ENCODE measurements at places on chromosomes 5 and 9.

GRCh38 chr5:32090755-32091128 is 83.4 kb downstream of the GOLPH3 start:
- peaks cover 6% of the 10 kb centered on the region for H3K4me1 ChIP-seq
- DNase-seq, result no peak
- H3K4me3 ChIP-seq, result no peak overlapping the region
- H3K27ac ChIP-seq, result no peak overlapping the region
- H3K36me3 ChIP-seq, result no peaks in the 10 kb centered on the region
- no peaks in the 10 kb centered on the region for H3K27me3 ChIP-seq

GRCh38 chr5:2207109-2207399 is 324.3 kb upstream of the IRX4 start:
- H3K27me3 ChIP-seq, result peaks cover 1% of the 10 kb centered on the region
- H3K4me1 ChIP-seq, result no peaks in the 10 kb centered on the region
- H3K36me3 ChIP-seq, result no peaks in the 10 kb centered on the region

DNA sequence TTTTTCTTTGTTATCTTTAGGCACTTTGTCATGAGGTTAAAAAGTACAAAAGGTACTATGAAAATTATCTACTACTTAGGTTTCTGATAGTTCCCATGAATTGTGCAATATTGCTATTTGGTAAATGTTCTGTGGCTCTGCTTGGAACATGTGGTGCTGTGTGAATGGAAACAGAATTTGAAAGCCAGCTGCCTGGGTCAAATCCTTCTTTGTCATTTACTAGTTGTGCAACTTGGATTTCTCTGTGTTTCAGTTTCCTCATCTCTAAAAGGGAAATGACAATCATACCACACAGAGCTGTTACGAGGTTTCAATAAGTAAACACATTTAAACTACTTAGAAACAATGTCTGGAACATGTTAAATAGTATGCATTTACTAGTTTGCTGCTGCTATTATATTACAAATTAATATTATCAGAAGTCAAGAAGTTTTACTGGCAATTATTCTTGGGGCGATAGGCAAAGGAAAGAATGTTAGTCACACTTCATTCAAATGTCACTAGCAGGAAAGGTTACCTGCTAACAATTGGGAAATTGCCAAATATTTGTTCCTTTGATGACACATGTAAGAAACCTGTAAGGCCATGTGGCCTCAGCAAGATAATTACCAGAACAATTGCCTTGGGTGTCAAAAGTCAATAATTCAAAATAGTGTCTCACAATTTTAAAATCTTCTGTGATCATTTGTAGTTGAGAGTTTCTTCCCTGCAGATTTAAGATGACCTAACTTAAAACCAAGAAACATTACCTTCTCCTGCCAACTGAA is 184.8 kb downstream of the KIAA0825 start:
- no peak for DNase-seq
- no peaks in the 10 kb centered on the region for H3K4me1 ChIP-seq
- no peak overlapping the region for H3K4me3 ChIP-seq

DNA sequence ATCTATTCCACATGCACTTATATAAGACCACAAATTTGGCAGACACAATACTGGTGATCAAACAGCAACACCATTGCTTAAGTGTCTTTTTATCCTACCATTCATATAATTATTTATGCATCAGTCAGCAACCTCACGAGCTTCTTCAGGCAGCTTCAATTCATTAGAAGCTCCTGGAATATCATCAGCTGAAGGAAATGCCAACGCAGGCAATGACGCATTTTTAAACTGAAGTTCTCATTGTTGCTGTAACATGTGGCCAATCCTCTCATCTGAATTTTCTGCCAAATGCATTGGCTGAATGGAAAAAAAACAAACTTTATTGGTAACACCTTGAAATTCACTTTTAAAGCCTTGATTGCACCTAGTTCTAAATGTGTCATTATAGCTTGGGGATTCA is 376.4 kb upstream of the RGMB start:
- H3K4me3 ChIP-seq, result no peak overlapping the region
- H3K4me1 ChIP-seq, result no peaks in the 10 kb centered on the region
- no peak overlapping the region for H3K27ac ChIP-seq
- no peaks in the 10 kb centered on the region for H3K36me3 ChIP-seq
- H3K27me3 ChIP-seq, result no peaks in the 10 kb centered on the region

GRCh38 chr9:68532131-68532530 is 8.6 kb downstream of the TMEM252 start:
- no peak for DNase-seq
- no peak overlapping the region for H3K4me3 ChIP-seq
- H3K4me1 ChIP-seq, result no peaks in the 10 kb centered on the region

GRCh38 chr9:72579880-72580550 is 58.6 kb downstream of the TMC1 start:
- H3K36me3 ChIP-seq, result no peaks in the 10 kb centered on the region
- no peak overlapping the region for H3K27ac ChIP-seq
- no peak overlapping the region for H3K4me3 ChIP-seq
- no peak for DNase-seq
- no peaks in the 10 kb centered on the region for H3K27me3 ChIP-seq

GRCh38 chr9:105053209-105053652 is 125.3 kb upstream of the ABCA1 start:
- peaks cover 26% of the 10 kb centered on the region for H3K4me1 ChIP-seq
- peaks cover 3% of the 10 kb centered on the region for H3K36me3 ChIP-seq
- no peak overlapping the region for H3K4me3 ChIP-seq
- H3K27me3 ChIP-seq, result no peaks in the 10 kb centered on the region

- no peak overlapping the region for H3K27ac ChIP-seq
- no peaks in the 10 kb centered on the region for H3K27me3 ChIP-seq
- no peak for DNase-seq
- no peaks in the 10 kb centered on the region for H3K4me1 ChIP-seq
Measured at GRCh38 chr5:44266882-44267576, 122.2 kb downstream of the FGF10 start.

DNA sequence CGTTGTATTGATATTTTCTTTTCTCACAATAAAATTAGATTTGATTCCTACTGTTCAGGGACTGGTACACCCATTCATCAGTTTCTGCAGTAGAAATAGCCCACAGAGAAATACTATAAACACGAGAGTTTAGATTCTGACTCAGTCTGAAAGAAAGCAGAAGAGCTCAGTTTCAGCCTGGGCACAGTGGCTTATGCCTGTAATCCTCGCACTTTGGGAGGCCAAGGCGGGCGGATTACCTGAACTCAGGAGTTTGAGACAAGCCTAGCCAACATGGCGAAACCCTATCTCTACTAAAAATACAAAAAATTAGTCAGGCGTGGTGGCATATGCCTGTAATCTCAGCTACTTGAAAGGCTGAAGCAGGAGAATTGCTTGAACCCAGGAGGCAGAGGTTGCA is 8.6 kb downstream of the ITK start:
- DNase-seq, result peak; percentile 68
- peak overlapping the region; percentile 94 for H3K27ac ChIP-seq
- peak overlapping the region; percentile 99 for H3K4me3 ChIP-seq
- H3K36me3 ChIP-seq, result peaks cover 90% of the 10 kb centered on the region
- peaks cover 56% of the 10 kb centered on the region for H3K4me1 ChIP-seq
- H3K27me3 ChIP-seq, result no peaks in the 10 kb centered on the region
